Fibroblast of skin of right quadriceps (primary cell): ENCODE measurements at places on chromosomes 11 and 22.

- DNase-seq, result peak; percentile 54
Measured at GRCh38 chr11:83702796-83703195, 416.6 kb upstream of the CCDC90B start.

DNA sequence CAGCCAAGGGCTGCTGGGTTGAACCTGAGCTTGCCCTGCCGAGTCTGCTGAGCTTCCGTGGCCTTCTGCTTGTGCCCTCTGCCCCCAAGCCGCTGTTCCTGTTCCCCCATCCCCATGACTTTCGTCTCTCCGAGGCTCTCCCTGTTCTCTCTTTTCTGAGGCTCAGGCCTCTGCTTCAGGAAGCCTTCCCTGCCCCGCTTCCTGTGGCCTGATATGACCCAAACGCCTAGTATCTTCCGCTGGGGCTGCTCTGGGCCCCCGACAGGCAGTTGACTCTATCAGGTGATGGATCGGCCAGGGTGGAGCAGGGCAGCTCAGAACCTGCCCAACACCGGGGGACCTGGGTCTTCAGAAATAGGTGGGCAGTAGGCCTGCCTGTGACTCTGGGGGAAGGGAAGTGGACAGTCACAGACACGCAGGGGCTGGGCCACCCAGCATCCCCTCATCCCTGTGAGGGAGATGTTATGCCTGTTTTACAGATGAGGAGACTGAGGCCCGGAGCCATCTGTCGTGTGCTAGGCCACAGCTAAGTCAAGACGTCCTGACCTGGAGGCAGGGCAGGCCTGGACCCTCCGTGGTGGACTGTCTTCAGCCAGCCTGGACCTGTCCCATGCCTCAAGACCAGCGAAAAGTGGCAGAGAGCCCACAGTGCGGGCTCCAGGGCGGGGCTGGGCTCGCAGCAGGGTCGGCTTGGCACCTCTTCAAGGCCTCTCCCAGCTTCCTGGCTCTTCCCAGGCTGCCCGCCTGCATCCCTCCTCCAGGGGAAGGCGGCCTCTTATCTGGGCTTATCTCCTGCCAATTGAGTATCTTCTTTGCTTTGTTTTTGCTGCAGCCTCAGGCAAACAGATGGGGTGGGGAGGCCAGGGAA is 16.2 kb downstream of the BAD start:
- peak; percentile 31 for DNase-seq

DNA sequence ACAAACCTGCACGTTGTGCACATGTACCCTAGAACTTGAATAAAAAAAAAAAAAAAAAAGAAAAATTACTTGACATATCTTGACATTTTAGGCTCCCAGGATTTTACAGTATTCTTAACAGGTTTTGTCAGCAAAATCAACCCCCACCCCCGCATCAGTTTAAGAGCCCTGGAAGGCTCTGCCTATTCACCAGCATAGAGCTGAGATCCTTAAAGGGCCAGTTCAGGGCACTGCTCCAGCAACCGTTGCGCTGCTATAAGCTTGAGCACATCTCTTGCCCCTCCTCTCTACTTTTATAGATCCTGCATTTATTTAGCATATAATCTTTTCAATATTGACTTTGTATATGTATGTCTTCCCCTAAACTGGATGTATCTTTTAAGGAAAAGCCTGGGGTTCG is 697 bp upstream of the PAFAH1B2 start:
- DNase-seq, result peak; percentile 50

DNA sequence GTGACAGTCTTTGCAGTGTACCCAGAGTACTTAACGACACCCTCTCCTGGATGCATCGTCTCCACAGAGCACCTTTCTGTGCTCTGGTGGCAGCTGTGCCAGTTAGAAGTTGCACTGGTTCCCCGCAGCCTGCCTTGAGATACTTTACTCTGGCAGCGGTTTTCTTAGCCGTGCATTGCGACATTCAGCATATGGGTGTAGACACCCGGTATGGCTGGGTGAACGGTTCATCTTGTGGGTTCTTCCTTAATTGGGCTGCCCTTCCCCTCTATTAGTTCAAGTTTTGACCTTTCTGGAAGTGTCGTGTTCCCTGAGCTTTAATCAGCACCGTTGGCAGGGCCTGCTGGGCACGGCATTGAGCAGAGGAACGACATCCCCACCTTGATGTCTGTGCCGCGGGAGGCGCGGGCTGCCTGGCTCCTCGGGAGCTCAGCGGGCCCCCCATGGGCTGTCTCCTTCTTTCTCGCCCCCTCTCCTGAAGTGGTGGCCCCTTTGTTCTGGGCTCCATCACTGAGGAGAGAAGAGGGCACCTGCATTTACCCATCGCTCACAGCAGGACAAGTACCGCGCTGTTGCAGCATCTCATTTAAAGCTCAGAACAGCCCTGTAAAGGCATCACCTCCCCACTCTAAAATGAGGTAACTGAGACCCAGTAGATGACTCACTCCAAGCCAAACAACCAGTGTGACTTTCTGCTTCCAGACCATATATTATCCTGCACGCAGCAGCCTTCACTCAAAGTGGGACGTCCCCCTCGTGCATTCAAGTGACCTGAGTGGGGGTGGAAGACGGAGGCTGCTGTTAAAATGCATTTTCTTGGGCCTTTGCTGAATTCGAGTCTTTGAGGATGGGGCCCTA is 13.3 kb downstream of the FAM83F start:
- DNase-seq, result no peak

DNA sequence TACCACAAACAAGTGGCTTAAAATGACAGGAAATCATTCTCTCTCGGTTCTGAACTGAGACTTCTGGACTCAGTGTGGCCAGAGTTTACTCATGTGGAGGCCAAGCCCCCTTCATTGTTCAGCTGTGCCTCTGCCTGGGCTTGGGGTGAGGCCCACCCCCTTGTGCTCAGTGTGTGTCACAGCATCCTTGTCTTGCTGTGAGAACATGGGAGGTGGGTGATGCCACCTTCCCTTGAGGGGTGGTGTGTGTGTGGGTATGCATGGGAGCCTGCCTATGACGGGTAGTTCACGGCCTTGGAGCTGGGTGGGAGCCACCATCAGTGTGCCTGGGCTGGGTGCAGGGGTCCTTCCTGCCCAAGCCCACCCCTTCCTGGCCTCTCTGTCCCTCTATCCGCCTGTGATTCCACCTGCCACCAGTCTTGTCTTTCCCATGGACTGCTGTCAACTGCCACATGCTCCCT is 101.7 kb downstream of the MORC2 start:
- no peak for DNase-seq
